ENCODE measurements at places on chromosomes 5 and 9.

DNA sequence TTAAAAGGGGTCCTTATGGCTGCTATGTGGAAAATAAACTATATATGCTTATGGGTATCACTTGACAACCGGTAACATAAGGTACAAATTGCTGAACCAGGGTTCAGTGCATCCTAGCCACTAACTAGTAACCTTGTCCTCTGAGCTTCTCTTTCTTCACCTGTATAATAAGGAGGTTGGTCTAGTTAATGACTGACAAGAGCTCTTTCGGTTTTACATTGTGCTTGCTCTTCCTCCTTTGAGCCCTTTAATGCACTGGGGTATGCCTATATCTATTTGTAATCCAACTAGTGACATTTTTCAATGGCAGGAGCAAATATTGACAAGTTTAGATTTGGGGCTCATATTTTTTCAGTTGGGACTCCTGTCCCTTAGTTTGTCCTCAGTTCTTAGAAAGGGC lies 66.1 kb downstream of the NPR3 start:
- no peak for DNase-seq

GRCh38 chr9:4160249-4160648 lies 139.6 kb downstream of the GLIS3 start:
- no peak for DNase-seq

GRCh38 chr5:60613826-60614225 lies 86.1 kb downstream of the DEPDC1B start:
- no peak for DNase-seq

DNA sequence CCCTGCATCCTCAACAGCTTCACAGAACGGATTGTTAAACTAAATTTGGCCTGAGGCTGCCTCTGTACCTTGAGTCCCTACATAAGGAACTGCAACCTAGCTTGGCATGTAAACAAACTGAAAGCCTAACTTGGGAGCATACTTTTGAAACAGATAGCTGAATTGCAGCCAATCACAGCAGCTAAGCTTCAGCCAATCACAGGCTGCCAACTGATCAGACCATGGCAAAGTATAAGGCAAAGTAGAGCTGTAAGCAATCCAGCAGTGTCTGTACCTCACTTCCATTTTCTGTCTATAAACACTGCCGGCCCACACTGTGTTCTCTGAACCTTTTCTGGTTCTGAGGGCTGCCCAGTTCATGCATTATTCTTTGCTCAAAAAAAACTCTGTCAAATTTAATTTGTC lies 8.9 kb upstream of the ZNF483 start:
- DNase-seq = no peak

DNA sequence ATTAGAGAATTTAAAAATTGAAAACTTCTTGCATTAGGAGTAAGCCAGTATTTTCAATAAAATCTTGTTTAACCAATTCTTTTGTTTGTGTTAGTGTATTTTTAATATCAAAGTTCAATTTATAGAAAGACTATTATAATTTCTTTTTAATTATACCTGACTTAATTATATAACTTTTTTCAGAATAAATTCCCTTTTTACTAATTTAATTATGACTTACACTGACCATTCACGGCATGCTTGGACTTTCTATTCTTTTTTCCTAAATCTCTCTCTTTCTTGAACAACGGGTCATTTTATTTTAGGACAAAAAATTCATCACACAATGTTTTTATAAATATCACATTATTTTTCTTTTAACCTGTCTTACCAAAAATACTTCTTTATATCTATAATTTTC lies 555.3 kb upstream of the PTGER4 start:
- no peak for DNase-seq

- no peak for DNase-seq
Measured at GRCh38 chr5:133751421-133751820, 139.1 kb upstream of the FSTL4 start.

DNA sequence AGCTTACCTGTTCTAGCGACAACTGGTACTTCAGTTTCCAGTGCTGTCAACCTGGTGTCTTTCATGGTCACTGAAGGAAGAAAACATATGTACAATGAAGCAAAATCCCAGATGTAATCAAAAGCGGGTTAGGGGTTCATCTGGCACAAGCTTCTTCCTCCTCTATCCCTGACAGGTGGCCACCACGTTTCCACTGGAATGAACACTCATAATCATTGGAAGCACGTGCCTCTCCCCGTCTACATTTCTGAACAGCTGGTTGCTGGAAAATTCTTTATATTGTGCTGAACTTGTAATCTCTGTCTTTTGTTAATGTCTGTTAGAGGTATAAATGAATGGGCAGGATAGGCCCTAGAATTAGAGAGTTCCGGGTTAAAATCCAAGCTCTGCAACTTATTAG lies 9.4 kb downstream of the TSC1 start:
- DNase-seq = no peak

DNA sequence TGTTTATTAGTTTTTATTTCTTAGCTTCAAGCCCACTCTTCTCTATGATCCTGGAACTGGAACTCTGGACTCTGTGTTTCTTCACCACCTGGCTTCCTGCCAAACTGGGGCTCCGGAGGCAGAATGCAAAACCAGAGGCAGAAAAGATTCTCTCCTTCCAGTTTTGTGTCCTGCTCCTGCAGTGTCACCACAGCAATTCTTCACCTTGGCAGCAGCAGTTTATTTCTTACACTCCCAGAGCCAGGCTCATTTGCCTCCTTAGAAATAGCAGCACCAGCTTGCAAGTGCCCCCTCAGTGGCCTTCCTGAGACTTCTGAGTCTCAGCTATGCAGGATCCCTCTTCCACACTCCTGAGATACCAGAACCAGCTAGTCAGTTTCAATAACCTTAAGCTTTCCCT lies 26.7 kb upstream of the CAMK4 start:
- DNase-seq = no peak

DNA sequence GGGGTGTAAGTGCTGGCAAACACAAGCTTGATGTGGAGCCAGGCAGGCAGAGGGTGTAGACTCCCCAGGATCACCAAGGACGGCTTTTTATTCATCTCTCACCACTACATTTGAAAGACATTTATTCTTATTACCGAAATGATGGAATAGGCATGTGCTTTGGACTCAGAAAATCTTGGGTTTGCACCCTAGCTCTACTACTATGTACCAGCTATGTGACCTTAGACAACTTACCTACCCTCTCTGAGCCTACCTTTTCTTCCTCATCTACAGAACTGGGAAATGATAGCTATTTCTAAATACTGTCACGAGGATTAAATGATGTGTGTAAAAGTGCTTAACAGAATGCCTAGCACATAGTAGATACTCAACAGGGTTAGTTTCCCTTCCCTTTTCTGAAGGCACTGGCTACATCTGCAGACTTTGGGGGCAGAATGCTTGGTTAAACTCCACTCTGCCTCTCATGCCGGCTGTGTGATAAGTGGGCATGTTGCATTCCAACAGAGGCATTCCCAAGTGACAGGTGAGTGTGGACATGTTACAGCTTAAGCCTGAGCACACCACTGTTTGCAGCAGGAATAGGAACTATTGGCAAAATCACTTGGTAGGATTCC lies 94.8 kb downstream of the SLC1A3 start:
- no peak for DNase-seq

DNA sequence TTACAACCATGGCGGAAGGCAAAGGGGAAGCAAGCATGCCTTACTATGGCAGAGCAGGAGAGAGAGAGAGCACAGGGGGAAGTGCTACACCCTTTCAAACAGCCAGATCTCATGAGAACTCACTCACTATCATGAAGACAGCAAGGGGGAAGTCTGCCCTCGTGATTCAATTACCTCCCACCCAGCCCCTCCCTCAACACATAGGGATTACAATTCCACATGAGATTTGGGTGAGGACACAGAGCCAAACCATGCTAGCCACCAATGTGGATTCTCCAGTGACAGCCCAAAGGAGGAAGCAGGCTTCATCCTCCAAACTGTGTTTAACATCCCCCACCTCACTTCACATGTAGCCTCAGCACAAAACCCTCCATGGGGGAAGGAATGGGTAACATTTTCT lies 563.7 kb downstream of the CDK5RAP2 start:
- DNase-seq = no peak

DNA sequence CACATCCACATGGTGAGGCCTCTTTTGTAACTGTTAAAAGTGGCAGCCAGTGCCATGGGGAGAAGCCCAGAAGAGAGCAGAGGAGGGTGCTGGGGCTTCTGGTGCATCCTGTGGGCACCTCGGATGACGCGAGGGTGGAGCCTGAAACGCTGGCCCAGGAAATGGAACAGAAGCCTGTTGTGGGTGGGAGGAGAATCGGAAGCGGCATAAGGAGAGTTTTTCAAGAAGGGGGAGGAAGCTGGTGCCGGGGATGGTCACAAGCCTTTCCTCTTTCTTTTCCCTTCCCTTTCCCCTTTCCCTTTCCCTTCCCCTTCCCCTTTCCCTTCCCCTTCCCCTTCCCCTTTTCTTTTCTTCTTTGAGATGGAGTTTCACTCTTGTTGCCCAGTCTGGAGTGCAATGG lies 12.9 kb downstream of the ANKRD33B start:
- DNase-seq = no peak

GRCh38 chr9:118170032-118170955 lies 466.1 kb downstream of the TLR4 start:
- no peak for DNase-seq

GRCh38 chr5:176748967-176749935 lies 61.1 kb upstream of the UNC5A start:
- DNase-seq = no peak

GRCh38 chr9:34253460-34253837 lies 74.6 kb downstream of the UBAP1 start:
- DNase-seq = no peak

GRCh38 chr9:34500623-34501267 lies 22.0 kb downstream of the ENHO start:
- DNase-seq = peak; percentile 80

DNA sequence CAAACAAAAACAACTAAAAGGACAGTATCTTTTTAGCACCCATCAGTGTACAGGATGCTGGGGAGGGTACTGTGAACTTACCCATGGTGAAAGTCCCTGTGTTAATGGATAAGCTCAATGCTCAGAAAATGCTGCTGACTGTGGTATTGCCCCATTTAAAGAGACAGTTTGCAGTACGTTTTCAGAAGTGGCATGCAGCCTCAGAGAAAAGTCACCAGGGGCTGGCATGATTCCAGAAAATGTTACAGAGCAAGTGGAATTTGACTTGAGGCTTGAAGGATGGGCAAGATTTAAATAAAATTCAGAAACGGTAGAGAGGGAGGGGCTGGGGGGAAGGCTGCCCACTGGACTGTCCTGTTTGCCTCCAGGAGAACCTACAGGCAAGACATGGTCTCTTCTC lies 7.2 kb downstream of the S1PR3 start:
- DNase-seq = no peak

GRCh38 chr9:37172557-37172956 lies 52.2 kb downstream of the ZCCHC7 start:
- no peak for DNase-seq

DNA sequence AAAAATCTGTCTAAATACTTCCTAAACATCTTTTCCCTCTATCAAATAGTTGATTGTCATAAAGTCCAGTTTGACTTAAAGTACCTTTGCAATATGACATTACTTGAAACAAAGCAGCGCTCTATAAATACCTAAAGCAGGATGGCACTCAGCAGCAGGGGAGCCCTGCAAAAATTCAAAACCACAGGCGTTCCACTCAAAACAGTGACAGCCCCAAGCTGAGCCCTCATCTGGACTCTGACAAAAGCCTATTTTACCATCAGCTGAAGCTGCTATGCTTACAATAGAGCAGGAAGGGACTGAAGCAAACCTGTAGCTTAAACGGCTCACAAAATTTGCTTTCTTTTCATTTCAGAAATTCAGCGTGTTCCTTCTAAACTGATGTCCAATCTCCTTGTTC lies 11.5 kb downstream of the GABRA6 start:
- no peak for DNase-seq

DNA sequence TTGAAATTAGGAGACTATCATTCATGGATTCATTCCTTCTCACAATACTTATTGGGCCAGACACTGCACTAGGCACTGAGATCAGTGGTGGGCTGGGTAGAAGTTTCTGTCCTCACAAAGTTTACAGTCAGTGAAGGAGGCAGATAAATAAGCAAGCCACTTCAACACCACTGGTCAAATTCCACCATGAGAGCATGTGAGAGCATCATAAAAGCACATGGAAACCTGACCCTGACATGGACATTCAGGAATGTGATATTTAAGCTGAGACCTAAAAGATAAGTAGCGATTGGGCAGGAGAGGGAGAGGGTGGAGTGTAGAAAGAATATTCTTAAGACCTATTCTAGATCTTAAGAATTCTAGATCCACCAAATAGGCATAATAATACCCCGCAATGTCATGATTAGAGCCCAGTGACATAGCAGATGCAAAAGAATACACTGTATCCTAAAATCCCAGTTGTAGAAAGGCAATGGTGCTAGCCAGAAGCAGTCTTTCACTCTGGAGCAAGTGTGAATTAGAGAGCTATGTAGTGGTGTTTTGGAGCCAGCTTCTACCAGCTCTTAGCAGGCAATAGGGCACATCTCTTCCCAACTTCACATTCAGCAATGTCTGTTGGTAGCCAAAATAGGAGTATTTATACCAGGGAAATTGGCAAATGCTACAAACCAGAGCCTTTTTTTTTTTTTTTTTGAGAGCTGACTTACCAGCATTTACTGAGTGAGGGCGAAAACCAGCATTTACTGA lies 46.4 kb downstream of the SH3RF2 start:
- DNase-seq = no peak

GRCh38 chr9:90515510-90515909 lies 127.1 kb downstream of the DIRAS2 start:
- no peak for DNase-seq

GRCh38 chr9:82410306-82410705 lies 421.7 kb downstream of the SPATA31D1 start:
- no peak for DNase-seq

DNA sequence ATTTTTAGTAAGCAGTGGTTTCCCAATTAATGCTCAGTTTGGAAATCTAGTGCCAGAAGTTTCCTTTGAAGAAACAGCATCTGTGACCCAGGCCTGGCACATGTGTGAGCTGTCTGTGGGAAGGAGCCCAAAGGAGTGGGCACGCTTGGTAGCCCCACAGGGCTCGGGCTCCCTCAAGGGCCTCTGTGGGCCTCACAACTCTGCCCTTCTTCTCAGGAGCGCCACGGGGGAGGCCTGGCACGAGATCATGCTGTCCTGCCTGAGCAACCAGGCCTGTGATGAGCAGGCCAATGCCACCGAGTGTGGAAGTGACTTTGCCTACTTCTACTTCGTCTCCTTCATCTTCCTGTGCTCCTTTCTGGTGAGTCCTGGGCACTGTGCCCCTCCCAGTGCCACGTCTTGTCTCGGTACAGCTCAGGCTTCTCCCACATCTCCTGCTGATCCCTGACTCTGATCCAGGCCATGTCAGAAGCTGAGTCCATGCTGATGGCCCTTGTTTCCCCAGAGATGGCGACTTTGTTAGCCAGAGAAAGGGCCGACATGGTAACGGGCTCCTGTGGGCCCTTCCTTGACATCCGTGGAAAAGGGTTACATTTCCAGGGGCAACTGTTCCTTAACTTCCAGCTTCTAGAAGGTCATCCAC lies 200.4 kb downstream of the CACNA1B start:
- no peak for DNase-seq

- DNase-seq = no peak
Measured at GRCh38 chr9:97283768-97284167, 23.7 kb upstream of the CCDC180 start.

GRCh38 chr5:13740471-13740870 lies 204.0 kb downstream of the DNAH5 start:
- no peak for DNase-seq

All from stimulated activated CD4-positive, alpha-beta T cell treated with anti-CD3 and anti-CD28 coated beads, TNF-alpha, amount 100 ng/mL, for 24 hours (primary cell).